NCI-H187 treated with DMSO at 0.1 percent for 48 hours (cell line): ENCODE measurements at places on chromosomes 3 and 15.

DNA sequence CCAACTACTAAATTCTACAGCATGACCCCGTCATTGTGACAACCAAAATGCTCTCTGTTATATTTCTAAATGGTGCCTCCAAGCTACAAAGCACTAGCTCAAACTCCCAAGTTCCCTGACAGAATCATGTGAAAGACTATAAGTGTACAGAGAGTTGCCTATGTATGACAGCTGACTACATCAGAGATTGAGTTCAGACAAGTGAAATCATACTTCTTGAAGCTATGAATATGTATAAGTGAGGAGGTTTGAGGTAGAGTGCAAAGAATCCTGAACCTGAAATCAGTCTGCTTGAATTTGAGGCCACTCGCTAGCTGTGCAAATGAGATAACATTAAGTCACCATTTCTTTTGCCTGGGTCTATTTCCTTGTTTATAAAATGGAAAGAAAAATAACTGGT, 63.9 kb upstream of the TP63 start:
- DNase-seq: no peak

- no peak for DNase-seq
These were observed 127.5 kb downstream of the BDH1 start for GRCh38 chr3:197428117-197428801.

DNA sequence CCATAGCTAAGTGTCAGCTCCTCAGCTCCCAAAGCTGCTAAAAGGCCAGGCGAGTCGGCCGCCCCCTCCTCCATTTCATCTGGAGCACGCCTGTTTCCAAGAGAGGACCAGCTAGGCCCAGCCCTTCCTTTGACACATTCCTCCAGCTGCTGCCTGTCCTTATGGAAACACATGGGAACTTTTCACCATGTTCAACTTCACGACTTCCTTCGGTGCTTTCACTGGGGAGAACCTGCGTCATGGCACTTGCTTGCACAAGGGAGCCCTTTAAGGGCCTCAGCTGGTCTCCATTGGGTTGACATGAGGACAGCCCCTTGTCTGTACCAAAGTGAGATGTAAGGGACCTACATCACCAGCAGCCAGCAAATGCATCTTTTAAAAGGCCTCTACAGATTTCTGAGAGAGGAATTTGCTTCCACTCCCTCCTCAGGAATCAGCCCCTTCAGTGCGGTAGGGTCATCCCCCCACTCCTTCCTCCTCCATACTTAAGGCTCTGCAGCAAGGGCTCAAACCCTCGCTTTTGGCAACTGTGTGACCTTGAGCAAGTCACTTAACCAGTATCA, 2.1 kb downstream of the MAGI1 start:
- no peak for DNase-seq

- no peak for DNase-seq
These were observed 57.7 kb downstream of the BFSP2 start for GRCh38 chr3:133457465-133458067.

- no peak for DNase-seq
These were observed 107.6 kb downstream of the PIK3CB start for GRCh38 chr3:138726946-138727730.

DNA sequence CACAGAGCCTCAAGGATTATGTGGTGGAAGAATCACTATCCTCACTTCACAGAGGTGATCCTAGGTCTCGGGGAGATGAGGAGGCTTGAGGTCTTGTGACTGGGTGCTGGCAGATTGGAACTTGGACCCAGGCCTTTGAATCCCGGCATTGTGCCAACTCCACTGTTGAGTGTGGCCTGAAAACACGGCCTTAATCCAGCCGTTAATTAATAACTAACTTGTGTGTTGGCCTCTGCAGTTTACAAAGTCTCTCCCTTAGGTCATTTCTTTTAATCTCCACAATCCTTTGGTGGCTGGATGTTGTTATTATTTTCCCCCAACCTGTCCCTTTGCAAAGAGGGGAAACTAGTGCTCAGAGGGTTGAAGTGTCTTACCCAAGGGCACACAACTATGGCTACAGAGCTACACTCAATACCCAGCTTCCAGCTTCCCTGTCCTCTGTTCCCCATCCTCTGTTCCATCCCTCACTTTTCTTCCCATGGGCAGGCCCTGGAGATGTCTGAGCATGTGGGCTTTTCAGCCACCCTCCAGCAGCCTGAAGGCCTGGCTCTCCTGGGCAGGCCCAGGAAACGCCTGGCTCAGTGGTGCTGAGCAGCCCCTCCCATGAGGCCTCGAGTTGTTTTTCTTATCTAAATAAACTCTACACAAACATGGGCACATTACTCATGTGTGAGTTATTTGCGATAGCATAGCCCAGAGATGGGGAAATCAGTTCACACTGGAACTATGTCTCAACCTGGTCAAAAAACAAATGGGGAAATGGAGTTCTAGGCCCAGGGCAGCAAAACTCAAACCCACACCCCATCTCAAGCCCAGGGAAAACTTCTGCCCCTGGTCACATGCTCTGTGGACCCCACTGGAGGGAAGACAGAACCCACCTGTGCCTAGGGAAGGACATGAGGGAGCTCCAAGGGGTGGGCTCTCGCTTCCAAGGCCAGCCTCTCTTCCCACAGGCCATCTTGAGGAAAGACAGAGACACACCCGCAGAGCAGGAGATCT, 16.8 kb upstream of the SMAD3 start:
- no peak for DNase-seq

GRCh38 chr3:119220198-119220597, 20.5 kb downstream of the B4GALT4 start:
- DNase-seq: no peak

DNA sequence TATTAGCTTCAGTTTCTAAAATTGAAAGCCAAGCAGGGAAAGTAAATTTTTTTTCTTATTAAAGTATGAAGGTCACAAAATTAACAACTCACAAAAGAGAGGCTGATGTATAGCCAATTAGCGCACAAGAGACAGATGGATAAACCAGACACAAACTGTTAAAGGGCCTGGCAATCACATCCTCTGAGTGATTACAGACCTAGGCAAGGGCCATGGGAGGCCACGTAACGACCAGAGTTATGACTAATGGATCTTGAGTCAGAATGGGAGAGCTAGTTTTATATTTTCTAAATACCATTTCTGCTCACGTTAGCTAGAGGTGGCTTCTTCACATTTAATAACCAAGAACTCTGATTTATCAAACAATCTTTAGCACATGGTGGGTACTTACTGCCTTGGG, 17.8 kb upstream of the SCAMP5 start:
- no peak for DNase-seq

- DNase-seq: no peak
These were observed 548.2 kb downstream of the FHIT start for GRCh38 chr3:60703008-60703407.

GRCh38 chr3:159185443-159186050, 383.7 kb downstream of the MFSD1 start:
- no peak for DNase-seq

DNA sequence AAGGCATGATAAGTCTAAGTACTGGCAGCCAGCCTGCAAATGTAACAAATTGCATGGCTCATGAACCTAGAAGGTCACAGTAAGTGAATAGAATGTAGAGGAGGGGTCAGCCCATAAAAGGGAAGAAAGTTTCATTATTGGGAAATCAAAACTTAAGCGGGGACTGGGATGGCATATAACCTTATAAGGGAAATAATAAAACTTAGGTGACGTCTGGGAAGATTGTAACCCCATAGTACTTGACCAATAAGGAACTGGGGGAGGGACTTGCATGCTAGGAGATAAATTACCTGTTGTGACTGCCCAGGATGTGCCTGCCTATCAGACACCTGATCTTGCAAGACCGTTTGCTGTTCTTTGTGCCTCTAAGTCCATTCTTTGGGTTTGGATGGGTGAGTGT, 28.1 kb upstream of the MCTP2 start:
- DNase-seq: no peak

- no peak for DNase-seq
These were observed 111.8 kb upstream of the C15orf61 start for GRCh38 chr15:67409175-67409574.

- no peak for DNase-seq
These were observed 23.2 kb downstream of the SENP8 start for GRCh38 chr15:72141171-72142084.

- DNase-seq: no peak
These were observed 454 bp downstream of the C15orf62 start for GRCh38 chr15:40770147-40770721.

GRCh38 chr3:30628205-30628900, 22.0 kb downstream of the TGFBR2 start:
- DNase-seq: no peak

DNA sequence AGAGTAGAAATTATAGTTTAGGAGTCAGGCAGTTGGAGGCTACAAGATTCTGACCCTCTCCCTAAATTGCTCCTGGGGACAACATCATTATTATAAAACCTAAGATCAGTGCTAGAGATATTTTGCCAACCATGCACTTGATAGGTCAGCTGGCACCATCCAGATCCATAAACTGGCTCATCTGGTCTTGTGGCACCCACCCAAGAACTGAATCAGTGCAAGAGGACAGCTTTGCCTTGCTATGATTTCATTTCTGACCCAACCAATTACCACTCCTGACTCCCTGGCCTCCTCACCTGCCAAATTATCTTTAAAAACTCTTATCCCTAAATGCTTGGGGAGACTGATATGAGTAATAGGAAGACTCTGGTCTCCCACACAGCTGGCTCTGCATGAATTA, 461.1 kb upstream of the TGFBR2 start:
- no peak for DNase-seq

DNA sequence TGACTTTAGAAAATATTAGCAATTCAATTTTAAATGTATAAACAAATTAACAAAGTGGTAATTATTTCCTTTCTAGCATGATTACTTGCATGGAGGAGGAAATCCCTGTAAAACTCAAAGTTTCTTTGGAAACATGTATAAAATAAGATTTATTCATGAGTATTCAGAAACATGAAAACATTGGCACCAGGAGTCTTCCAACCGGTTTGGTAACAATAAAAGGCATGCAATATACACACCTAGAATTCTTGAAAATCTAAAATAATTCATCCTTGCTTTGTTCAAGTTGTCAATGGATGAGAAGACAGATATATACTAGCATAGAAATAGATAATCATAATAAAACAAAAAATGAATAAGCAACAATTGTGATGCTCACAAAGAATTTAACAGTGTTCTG, 76.4 kb downstream of the ZPLD1 start:
- DNase-seq: no peak

DNA sequence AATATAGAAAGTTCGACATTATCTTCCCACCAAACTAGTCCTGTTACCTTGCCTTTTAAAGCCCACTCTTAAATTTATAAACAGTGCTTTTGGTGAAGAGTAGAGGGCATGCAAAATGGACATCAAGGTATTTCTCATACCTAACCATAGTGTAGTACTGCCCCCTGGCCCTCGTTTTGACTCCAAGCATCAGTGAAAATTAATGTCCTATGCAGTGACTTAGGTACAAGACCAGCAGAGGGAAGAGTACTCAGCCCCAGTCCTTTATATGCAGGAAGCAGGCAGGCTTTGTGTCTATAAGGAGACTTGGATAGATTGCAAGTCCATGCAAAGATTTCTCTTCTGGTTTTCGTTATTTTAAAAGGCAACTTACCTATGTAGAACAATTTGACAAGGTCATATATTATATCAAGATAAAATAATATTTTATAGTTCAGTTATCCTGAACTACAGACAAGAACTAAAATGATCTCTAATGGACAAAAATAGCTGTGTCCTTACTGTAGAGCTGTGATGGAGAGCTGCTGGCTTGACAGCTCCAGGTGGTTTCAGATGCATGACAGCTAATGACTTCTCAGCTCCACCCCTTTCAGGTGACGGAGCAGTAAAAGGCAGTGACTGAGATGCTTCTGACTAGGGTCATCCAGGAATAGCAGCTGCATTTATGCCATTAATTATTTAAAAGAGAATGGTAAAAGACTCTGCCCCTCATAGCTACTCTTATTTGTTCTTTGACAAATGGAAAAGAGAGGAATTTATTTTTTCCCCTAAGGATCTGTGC, 646.1 kb downstream of the SQOR start:
- peak; percentile 59 for DNase-seq

- no peak for DNase-seq
These were observed 40.5 kb downstream of the ZIC1 start for GRCh38 chr3:147449669-147450068.

- no peak for DNase-seq
These were observed 29.8 kb downstream of the RARB start for GRCh38 chr3:25457671-25458419.
